ENCODE measurements at places on chromosomes 7 and 10. TPM values are rescaled to one million over a fixed set of nuclear protein-coding genes. Genes with fewer than 3 reads are reported as not detected.

ETV1 gene
- total RNA-seq: 0.05 TPM

DNA sequence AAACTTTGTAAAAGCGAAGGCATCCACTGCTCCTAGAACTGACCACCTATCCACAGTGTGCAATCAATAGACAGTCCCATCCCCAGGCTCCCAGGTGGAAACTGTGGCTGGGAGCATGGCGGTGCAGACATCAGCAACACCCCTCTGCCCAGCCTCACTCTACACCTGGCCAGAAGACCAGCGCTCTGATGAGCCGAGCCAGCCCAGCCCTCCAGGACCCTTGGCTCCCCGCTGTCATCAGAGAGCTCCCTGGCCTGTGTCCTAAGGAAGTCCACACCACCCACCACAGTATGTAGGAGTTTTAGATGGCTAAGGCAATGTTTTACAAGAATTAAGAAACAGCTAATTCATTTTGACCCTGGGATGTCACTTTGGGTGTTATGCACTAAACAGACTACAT, 81.0 kb downstream of the VOPP1 start:
- no peak overlapping the region for H3K27ac ChIP-seq
- no peaks in the 10 kb centered on the region for H3K27me3 ChIP-seq
- H3K4me3 ChIP-seq: no peak overlapping the region
- no peak for DNase-seq

ZCCHC24 gene
- total RNA-seq: 2.1 TPM

- no peak for DNase-seq
- no peak overlapping the region for H3K27ac ChIP-seq
- H3K4me1 ChIP-seq: no peaks in the 10 kb centered on the region
- H3K4me3 ChIP-seq: no peak overlapping the region
These were observed 352.3 kb upstream of the PODXL start for GRCh38 chr7:131908714-131909113.

FXYD4 gene
- total RNA-seq: not detected

IDI2 gene
- not detected for total RNA-seq

DNA sequence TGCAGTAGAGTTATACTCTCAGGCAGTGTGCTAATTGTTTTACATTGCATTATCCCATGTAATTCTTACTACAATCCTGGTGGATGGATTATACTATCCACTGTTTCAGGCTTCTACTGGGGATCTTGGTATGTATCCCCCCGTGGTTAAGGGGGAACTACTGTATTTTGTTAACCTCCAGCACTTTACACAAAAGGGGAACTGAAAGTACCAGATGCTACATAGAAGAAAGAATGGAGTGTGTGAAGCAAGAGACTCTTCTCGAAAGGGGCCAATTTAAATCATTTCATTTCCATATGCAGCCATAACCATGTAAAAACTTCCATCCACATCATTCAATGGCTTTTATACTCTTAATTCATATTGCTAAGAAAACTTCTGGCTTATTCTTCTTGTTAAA, 69.4 kb downstream of the C1GALT1 start:
- no peaks in the 10 kb centered on the region for H3K27me3 ChIP-seq
- peaks cover 20% of the 10 kb centered on the region for H3K4me1 ChIP-seq
- no peak for DNase-seq
- peaks cover 48% of the 10 kb centered on the region for H3K36me3 ChIP-seq
- H3K4me3 ChIP-seq: no peak overlapping the region
- no peak overlapping the region for H3K27ac ChIP-seq

- H3K4me3 ChIP-seq: no peak overlapping the region
- H3K27me3 ChIP-seq: no peaks in the 10 kb centered on the region
- H3K36me3 ChIP-seq: peaks cover 21% of the 10 kb centered on the region
- H3K4me1 ChIP-seq: peaks cover 8% of the 10 kb centered on the region
- no peak for DNase-seq
- H3K27ac ChIP-seq: no peak overlapping the region
These were observed 223.0 kb downstream of the ELFN1 start for GRCh38 chr7:1893036-1893435.

DNA sequence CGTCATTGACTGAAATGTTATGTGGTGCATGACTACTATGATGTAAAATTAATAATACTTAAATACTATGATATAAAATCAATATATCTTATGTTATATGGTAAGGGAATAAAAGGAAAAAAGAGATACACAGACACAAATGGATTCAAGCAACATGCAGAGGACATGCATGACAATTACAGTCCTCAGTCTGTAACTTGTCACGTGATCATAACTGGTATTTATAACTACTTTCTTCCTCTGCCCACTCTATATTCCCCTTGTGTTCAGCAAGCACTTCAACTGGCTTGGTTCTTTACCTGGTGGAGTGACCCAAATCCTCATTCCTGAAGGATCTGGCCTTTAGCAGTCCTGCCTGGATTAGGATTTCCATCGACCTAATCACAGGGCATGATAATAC, 104.4 kb upstream of the FAM180A start:
- DNase-seq: no peak
- H3K4me1 ChIP-seq: no peaks in the 10 kb centered on the region
- H3K27me3 ChIP-seq: no peaks in the 10 kb centered on the region
- H3K4me3 ChIP-seq: no peak overlapping the region
- no peak overlapping the region for H3K27ac ChIP-seq

FGFBP3 gene
- total RNA-seq: 2.4 TPM

DNA sequence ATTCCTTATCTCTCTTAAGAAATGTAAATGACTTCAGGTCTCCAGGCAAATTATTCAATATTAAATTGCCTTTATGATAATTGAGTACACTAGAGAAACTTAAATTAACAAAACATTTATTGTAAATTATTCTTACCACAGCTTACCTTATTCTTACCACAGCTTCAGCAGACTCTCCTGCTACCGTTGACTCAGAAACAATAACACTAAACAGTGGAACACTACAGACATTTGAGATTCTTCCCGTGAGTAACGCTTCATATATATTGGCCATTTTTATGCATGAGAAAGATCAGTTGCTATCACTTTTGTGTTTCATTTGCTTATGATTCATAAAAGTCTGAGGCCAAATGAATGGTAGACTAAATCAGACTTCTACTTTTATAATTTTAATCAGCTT, 28.7 kb downstream of the TMEM243 start:
- peaks cover 78% of the 10 kb centered on the region for H3K36me3 ChIP-seq
- no peak overlapping the region for H3K27ac ChIP-seq
- H3K4me3 ChIP-seq: no peak overlapping the region
- H3K4me1 ChIP-seq: peaks cover 15% of the 10 kb centered on the region
- no peak for DNase-seq

GRCh38 chr7:140638173-140638791, 2.3 kb downstream of the DENND2A start:
- H3K27ac ChIP-seq: no peak overlapping the region
- no peak for DNase-seq
- peaks cover 53% of the 10 kb centered on the region for H3K27me3 ChIP-seq
- H3K36me3 ChIP-seq: no peaks in the 10 kb centered on the region
- no peak overlapping the region for H3K4me3 ChIP-seq

C10orf105 gene
- total RNA-seq: 0.11 TPM

ATP6V0A4 gene
- total RNA-seq: not detected

- peaks cover 2% of the 10 kb centered on the region for H3K4me1 ChIP-seq
- H3K27ac ChIP-seq: no peak overlapping the region
- H3K36me3 ChIP-seq: no peaks in the 10 kb centered on the region
- no peaks in the 10 kb centered on the region for H3K27me3 ChIP-seq
These were observed 322.7 kb upstream of the PFKP start for GRCh38 chr10:2744547-2745200.

- H3K36me3 ChIP-seq: no peaks in the 10 kb centered on the region
- DNase-seq: no peak
- no peaks in the 10 kb centered on the region for H3K4me1 ChIP-seq
- H3K4me3 ChIP-seq: no peak overlapping the region
These were observed 21.4 kb upstream of the TFEC start for GRCh38 chr7:116052006-116052405.

GRCh38 chr7:99036546-99037111, 107.3 kb downstream of the SMURF1 start:
- no peaks in the 10 kb centered on the region for H3K27me3 ChIP-seq
- DNase-seq: no peak
- H3K4me3 ChIP-seq: no peak overlapping the region
- no peak overlapping the region for H3K27ac ChIP-seq

SAP25 gene
- total RNA-seq: 11.8 TPM

GRCh38 chr10:24718031-24718855, 5.4 kb downstream of the ARHGAP21 start:
- peaks cover 21% of the 10 kb centered on the region for H3K36me3 ChIP-seq
- no peak overlapping the region for H3K27ac ChIP-seq
- no peak overlapping the region for H3K4me3 ChIP-seq
- no peak for DNase-seq

GRCh38 chr7:7114575-7115291, 67.6 kb upstream of the C1GALT1 start:
- H3K4me1 ChIP-seq: peaks cover 3% of the 10 kb centered on the region
- no peak for DNase-seq
- H3K27ac ChIP-seq: no peak overlapping the region
- H3K27me3 ChIP-seq: peaks cover 8% of the 10 kb centered on the region
- H3K4me3 ChIP-seq: no peak overlapping the region

BAZ1B gene
- 99.6 TPM for total RNA-seq

- DNase-seq: no peak
- no peaks in the 10 kb centered on the region for H3K27me3 ChIP-seq
These were observed 89.8 kb upstream of the SAMD8 start for GRCh38 chr10:75021379-75022249.

- H3K36me3 ChIP-seq: peaks cover 25% of the 10 kb centered on the region
- peak overlapping the region; percentile 40 for H3K27ac ChIP-seq
- no peak overlapping the region for H3K4me3 ChIP-seq
- DNase-seq: no peak
These were observed 6.6 kb upstream of the INSIG1 start for GRCh38 chr7:155291045-155291530.

NPSR1 gene
- not detected for total RNA-seq

GRCh38 chr10:50279489-50279888, 28.2 kb upstream of the ASAH2 start:
- DNase-seq: no peak
- no peak overlapping the region for H3K4me3 ChIP-seq
- H3K36me3 ChIP-seq: no peaks in the 10 kb centered on the region
- peaks cover 1% of the 10 kb centered on the region for H3K4me1 ChIP-seq
- H3K27me3 ChIP-seq: peaks cover 72% of the 10 kb centered on the region

GRCh38 chr10:121069061-121069850, 218.1 kb downstream of the WDR11 start:
- H3K36me3 ChIP-seq: no peaks in the 10 kb centered on the region
- no peak overlapping the region for H3K27ac ChIP-seq
- H3K4me1 ChIP-seq: no peaks in the 10 kb centered on the region
- no peak overlapping the region for H3K4me3 ChIP-seq

DNA sequence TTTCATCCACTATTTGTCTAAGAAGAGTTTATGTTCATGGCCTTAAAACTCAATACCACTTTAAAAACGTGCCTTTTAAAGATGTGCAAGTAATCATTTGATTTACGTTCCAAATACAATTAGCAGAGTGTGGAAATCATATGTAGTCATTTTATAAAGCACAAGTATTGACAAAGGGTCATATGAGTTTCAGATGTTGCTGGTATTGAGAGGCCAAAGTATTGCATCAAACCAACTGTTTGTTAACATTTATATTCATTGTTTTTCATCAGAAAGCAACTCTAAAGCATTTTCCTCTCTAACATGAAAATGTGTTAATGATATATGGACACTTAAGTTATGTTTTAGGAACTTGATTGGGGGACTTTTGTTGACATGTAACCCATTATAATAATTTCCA, 11.5 kb upstream of the TSGA13 start:
- no peaks in the 10 kb centered on the region for H3K36me3 ChIP-seq
- DNase-seq: no peak
- no peak overlapping the region for H3K4me3 ChIP-seq
- H3K4me1 ChIP-seq: no peaks in the 10 kb centered on the region
- H3K27me3 ChIP-seq: peaks cover 6% of the 10 kb centered on the region
- H3K27ac ChIP-seq: no peak overlapping the region

PAX2 gene
- 0.18 TPM for total RNA-seq

GRCh38 chr7:37899712-37900247, 16.8 kb downstream of the SFRP4 start:
- no peaks in the 10 kb centered on the region for H3K4me1 ChIP-seq
- no peak overlapping the region for H3K27ac ChIP-seq
- no peak for DNase-seq
- H3K4me3 ChIP-seq: no peak overlapping the region

SLC25A13 gene
- total RNA-seq: 28.8 TPM

DNA sequence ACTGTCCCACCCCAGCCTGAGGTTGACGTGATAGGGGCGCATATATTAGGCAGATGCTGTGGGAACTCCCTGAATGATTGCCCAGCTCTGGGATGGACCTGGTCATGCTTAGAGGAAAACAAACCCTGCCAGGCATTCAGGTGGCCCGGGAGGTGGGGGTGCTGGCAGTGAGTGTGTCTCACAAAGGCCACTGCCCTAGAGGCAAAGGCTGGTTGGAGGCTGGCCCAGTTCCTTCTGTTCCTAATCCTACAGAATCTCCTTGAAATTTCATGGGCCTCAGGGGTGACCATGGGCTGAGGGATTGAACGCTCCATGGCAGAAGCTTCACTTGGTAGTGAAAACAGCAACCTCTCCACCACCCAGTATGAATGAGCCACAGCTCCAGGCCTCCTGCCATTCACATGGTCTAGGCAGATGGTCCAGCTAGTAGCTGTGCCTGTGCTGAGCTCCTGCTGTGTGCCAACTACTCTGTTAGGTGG, 25.6 kb downstream of the ADRA2A start:
- H3K27ac ChIP-seq: no peak overlapping the region
- H3K4me1 ChIP-seq: no peaks in the 10 kb centered on the region
- H3K36me3 ChIP-seq: no peaks in the 10 kb centered on the region
- no peak for DNase-seq

MBL2 gene
- not detected for total RNA-seq

CCDC126 gene
- 6.3 TPM for total RNA-seq

DNA sequence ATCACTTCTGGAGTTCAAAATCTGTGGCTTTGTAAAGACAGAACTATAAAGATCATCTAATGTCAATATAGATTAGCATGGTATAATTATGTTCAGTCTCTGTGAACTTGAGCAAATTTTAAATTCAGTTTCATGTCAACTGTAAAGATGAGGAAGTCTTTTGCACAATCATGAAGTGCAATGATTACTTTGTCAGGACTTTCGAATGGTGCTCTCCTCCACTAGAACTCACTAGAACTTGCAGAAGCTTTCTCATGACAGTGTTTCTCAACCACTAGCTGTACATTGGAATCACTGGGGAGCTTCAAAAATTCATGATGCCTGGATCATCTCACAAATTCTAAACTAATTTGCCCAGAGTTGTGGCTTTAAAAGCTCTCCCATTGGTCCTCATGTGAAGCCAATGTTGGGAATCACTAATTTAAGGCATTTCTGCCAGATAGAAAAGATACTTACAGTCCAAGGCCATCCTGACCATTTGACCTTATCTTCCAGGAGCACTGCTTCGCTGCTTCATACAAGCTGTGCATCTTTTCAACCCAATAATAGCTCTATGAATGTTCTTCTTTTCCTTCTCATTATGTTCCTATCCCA, 12.9 kb downstream of the OR2AE1 start:
- H3K27ac ChIP-seq: no peak overlapping the region
- H3K27me3 ChIP-seq: peaks cover 25% of the 10 kb centered on the region
- H3K4me1 ChIP-seq: no peaks in the 10 kb centered on the region
- DNase-seq: no peak
- no peak overlapping the region for H3K4me3 ChIP-seq
- no peaks in the 10 kb centered on the region for H3K36me3 ChIP-seq

- no peak overlapping the region for H3K27ac ChIP-seq
- H3K27me3 ChIP-seq: peaks cover 22% of the 10 kb centered on the region
- no peak for DNase-seq
- H3K4me3 ChIP-seq: no peak overlapping the region
- peaks cover 9% of the 10 kb centered on the region for H3K4me1 ChIP-seq
- H3K36me3 ChIP-seq: no peaks in the 10 kb centered on the region
These were observed 268.7 kb downstream of the ZEB1 start for GRCh38 chr10:31587691-31588090.

All from activated T-helper 2 cell treated with anti-CD3 and anti-CD28 coated beads, Interferon-gamma antibody, Interleukin-2, Interleukin-4, amounts not matched to agents 10 μg/mL and 5 μg/mL and 100 μg/mL, durations not matched to agents 14 hours and 24 hours and 36 hours (primary cell).